Retinal pigment epithelial cell (primary cell): ENCODE measurements at places on chromosomes 5 and 9.

DNA sequence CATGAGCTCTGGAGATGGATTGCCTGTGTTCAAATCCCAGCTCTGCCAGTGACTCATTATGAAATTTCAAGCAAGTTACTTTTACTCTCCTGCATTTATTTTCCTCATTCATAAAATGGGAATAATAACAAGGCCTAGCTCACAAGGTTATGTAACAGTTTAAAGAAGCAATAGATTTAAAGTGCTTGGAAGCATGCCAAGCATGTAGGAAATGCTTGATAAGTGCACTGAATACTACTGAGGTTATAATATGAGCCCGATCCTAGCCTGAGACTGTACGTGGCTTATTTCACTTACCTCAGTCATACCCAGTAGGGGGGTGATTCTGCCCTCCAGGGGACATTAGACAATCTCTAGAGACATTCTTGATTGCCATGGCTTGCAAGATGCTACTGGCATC lies 734.1 kb upstream of the WWC1 start:
- DNase-seq, result no peak

DNA sequence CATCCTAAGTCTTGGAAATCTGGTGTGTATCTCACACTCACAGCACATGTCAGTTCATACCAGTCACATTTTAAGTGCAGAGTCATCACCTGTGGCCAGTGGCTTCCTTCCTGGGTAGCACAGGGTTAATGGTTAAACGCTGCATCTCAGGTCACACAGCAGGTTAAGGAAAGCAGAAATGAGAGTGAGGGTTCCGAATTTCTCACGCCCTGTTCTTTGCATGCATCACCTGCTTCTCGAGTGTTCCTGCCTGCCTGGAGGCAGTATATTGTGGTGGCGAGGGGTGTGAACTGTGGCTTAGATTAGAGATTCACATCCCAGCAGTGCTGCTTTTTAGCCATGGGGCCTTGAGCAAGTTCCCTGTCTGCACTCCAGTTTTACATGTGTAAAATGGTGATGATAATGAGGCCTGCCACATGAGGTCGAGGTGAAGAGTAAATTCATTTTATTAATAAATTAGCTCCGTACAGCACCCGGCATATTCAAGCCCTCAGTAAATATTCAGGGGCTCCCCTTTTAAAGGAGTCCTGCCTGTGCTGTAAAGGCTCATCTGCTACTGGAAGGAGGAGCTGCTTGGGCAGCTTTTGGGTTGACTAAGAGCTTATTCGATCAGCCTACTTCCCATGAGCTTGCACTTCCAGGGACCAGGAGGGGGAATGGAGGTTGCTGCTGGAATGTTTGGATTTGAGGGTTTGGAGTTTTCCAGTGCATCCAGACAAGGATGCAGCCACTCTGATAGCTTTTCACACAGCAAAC lies 61.1 kb upstream of the SAP30L start:
- no peak for DNase-seq

DNA sequence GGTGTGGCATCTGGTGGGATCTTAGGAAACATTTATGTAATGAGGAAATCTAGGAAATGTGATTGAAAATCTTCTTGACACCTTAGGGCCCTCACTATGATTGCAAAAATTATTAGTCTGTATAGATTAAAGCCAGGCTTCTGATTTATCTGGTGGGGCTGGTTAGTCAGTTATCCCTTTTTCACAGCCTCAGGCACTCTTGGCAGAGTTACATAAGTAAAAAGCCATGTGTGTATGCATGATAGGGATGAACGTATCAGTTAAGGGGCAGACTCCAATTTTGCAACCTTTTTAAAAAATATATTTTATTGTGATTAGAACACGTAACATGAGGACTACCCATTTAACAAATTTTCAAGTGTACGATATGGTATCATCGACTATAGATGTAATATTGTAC lies 30.6 kb upstream of the RAB14 start:
- DNase-seq, result no peak

DNA sequence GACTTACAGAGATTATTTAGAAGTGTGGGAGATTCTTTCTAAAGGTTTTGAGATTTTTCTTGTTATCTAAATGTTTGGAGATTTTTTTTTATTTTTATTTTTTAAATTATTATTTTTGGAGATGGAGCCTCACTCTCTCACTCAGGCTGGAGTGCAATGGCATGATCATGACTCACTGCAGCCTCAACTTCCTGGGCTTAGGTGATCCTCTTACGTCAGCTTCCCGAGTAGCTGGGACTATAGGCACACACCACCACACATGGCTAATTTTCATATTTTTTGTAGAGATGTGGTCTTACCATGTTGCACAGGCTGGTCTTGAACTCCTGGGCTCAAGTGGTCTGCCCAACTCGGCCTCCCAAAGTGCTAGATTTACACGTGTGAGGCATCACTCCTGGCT lies 694.5 kb downstream of the TLE1 start:
- DNase-seq, result peak; percentile 24

GRCh38 chr5:121819682-121820261 lies 31.9 kb upstream of the FTMT start:
- no peak for DNase-seq

DNA sequence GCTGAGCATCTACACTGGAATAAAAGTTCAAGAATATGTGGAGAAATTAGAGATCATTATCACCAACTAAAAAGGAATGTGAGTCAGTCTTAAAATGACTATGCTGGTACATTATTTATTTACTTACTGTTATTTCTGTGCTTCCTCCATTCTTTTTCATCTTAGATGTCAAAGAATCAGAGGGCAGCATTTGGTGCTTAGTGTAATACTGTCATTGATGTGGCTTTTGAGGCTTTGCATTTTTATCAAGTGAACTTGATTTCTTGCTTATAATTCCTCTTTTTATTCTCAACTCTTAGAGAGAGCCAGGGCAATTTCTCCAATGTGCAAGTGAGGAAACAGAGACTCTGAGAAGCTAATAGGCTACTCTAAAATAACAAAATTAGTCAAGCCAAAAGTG lies 163.7 kb upstream of the TRPC7 start:
- DNase-seq, result no peak

GRCh38 chr9:98453589-98454311 lies 198.3 kb upstream of the TBC1D2 start:
- no peak for DNase-seq

DNA sequence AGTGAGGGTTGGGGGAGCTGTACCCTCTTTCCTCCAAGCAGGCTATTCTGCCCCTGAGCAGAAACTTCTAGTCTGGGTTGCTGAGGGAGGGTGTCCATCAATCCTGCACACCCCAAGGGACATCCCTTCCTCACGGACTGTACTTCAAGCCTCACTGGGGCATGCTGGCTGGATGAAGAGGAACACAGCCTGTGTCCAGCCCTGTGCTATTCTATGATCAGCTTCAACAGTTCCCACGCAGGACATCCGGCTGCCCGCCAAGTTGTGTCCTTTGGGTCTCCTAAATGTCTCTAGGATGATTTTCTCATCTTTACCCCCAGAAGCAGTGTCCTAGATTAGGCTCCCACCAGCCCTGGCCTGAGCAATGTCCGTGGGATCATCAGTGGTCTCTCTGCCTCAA lies 68.1 kb downstream of the CRB2 start:
- DNase-seq, result no peak

- peak; percentile 18 for DNase-seq
These were observed 757 bp downstream of the CDC26 start for GRCh38 chr9:113274474-113275156.

DNA sequence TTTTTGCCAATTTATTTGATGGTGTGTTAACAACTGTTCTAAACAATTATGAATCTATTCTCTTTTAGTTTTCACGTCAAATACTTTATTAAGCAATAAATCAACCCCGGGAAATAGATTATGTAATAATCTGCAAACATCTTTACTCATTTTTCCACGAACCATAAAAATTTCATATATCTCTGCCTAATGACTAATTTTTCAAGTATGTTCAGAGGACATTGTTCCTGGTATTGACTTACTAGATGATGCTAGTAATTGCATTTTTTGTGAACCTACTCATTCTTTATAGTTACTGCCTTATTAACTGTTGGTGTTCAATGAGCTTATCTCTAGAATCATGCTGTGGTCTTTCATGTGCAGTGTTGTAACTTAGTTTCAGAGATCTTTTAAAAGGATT lies 41.0 kb upstream of the FBN2 start:
- DNase-seq, result peak; percentile 74

- no peak for DNase-seq
These were observed 95.5 kb upstream of the CACNA1B start for GRCh38 chr9:137781906-137782585.

GRCh38 chr9:113602126-113603047 lies 138.9 kb downstream of the RGS3 start:
- no peak for DNase-seq

DNA sequence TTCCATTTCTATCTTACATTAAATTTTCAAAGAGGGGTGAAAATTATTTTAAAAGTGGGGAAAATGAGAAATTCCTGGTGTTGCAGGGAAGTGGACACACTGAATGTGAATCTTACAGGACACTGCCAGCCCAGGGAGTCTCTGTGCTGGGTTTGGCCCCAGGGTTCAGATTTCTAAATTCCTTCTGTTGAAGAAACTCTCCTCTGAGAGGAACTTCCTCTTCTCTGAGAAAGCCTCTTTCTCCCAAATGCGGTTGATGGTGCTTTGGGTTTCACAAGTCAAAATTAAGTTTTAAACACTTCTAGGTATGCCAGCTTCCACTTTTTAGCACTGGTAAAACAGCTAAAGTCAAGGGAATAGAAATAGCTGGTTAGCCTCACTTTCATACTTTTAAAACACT lies 317.9 kb upstream of the ITGA1 start:
- DNase-seq, result no peak

DNA sequence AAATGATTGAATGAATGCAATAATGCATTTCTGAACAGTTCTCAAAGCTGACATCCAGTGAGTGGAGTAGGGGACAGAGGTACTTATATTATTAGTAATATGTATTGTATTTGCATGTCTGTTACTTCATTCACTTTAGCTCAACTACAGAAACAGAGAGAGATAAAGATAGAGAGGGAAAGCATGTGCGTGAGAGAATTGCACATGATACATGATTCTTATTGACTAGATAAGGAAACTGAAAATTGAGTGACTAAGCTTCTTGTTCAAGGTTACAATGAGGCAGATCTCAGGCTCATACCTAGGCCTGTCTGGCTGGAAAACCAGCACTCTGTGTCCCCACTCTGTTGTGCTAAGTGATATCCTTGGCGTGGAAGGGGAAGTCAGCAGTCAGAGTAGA lies 337.7 kb upstream of the KLF4 start:
- no peak for DNase-seq

GRCh38 chr9:12794101-12794799 lies 19.4 kb downstream of the LURAP1L start:
- DNase-seq, result no peak

GRCh38 chr5:120808135-120808534 lies 344.0 kb downstream of the PRR16 start:
- DNase-seq, result no peak

DNA sequence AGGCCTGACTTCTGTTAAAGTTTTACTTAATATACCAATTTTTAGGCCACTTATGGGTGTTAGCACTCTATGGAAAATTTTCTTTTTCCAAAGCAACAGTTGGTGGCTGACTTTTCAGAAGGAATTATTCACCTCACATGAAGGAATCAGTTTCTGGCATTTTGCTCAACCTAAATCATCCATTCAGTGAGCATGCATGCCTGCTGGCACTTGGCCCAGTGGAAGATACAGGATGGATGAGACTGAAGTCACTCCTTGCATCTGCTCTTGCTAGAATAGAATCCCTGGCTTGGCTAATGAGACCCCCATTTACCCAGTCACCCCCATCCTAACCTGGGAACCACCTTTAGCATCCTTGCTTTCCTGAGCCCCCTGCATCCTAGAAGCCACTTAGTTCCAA lies 131.7 kb downstream of the WDR41 start:
- no peak for DNase-seq

DNA sequence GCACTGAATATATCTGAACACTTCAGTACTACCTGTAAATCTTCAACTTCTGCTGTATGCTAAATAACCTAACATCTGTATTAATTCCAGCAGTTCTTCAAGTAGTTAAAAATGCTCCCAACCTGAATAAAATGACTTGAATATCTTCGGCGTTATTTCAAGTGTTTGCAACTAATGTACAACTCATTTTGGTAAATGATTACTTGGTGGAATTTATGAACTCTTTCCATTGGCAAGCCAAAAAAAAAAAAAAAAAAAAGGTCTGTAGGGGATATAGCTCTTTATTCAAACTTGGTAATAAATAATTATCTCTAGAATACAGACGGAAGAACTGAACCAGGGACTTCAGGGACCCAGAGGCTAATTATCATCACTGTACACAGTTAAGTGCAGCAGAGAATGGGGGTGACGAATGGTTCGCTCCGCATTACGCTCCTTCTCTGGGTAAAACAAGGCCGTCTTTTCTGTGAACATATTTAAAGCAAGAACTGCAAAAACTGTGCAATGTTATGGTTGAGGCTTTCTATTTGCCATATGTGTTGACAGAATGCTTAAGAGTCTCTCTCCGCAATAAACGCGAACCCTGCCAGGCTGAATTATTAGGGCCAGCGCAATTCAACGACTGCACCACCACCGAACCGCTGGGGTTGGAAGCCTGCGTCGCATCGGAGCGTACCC lies 1.9 kb upstream of the ERBIN start:
- no peak for DNase-seq

DNA sequence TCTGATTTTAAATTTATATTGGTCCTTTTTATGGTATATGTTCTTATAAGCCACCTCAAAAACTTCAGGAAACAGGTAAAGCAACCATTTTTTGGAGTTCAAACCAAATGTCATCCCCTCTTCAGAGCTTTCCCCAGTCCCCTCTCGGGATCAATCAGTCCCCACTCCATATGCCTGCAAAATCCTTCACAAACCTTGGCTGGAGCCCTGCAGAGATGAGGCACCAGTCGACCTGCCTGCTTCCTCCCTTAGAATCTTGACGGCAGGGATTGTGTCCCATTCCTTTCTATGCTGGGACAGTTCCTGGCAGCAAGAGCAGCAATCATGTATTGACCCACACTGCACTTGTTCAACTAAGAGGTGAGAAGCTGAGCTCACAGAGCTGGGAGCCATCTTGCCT lies 22.6 kb downstream of the B4GALT1 start:
- DNase-seq, result no peak

DNA sequence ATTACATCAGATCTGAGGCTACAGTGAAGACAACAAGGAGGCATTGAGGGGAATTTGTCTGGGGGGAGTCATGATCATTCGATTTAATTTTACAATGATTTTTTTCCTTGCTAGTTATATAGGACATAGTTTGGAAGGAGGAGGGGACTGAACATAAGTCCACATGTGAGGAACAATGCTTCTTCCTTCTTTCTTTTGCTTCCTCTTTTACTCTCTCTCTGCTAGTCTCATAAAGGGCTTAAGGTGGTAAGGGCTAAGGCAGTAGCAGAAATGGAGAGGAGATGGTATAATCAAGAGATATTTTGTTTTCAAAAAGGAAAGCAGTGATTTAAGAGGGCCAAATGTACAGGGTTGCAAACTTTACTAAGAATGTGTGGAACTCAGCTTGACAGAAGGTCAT lies 64.3 kb downstream of the GRIN3A start:
- DNase-seq, result no peak

- no peak for DNase-seq
These were observed 13.7 kb downstream of the GLRX start for GRCh38 chr5:95808686-95809413.

GRCh38 chr9:90569511-90569910 lies 73.1 kb downstream of the DIRAS2 start:
- DNase-seq, result no peak
